Activated CD4-positive, alpha-beta T cell treated with anti-CD3 and anti-CD28 coated beads, Interleukin-2, amount 50 U/mL, for 24 hours (primary cell): ENCODE measurements at places on chromosomes 1 and 21.

DNA sequence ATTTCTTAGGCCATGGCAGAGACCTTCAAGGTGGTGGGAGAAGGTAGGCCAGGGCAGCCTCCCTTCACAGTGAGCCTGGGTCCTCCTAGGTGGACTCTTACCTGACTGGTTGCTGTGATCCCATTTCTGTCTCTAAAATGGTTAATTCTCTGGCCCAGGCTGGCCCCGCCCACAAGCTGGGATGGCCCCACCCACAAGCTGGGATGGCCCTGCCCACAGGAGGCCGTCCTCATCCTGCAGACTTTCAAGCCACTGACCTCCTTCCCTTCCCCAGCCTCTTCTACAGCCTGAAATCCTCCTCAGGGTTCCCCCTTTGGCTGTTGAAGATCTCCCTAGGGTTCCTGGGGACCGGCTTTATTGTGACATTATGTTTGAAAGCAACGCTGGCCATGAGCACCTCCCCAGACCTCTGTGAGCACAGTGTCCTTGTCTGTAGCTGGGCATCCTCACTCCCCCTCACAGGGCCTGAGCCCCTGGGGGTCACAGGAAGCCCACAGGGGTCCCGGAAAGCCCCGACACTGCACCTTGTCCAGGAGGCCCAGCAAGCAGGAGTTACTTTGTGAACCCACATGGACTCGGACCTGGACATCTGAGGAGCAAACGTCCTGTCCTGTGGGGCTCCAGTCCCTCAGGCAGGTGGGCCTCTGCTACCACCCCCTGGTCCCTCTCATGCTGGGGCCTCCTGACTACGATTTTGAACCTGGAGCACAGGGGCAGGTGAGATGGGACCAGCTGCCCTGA is 621.7 kb downstream of the MATN1 start:
- no peak for DNase-seq

DNA sequence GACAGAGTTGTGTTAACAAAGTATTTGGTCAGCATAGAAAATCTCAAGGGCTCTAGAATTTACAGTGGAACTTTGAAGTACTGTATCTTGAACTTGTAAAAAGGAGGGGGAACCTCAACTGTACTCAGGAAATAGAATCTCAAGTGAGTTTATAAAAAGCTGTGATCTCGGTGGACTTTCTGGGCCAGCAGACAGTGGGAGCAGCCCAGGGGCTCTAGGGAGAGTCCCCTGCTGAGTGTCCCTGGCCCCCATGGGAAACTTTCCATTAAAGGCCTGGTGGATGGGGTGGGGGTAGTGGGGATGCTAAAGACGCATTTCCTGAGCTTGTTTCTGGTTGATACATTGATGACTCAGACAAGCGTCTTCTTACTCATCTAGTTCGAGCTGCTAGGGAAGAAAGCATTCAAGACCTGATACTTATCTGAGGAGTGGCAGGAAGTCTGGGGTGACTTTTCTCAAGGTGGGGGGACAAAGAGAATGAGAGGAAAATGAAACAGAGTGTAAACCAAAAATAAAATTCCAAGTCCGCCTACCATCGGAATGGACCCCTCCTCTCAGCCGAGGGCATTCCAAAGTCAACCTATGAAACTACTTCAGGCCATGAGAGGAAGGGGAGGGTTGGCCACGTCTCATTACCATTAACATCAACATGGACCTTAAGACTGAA is 65.5 kb downstream of the NID1 start:
- peak; percentile 42 for DNase-seq

- DNase-seq, result no peak
Measured at GRCh38 chr1:42981871-42982270, 23.2 kb upstream of the SLC2A1 start.

DNA sequence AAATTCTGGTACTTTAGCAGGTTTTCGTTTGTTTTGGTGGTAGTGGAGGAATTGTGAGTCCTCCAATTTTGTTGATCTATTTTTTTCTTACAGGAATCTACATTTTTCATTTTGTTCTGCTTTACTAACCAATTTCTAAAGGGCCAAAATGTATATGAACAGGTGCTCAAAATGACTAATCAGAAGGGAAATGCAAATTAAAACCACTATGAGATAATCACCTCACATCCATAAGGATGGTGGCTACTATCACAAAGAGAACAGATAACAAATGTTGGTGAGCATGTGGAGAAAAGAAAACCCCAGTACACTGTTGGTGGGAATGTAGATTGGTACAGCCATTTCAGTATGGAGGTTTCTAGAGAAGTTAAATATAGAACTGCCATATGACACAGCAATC is 134.2 kb downstream of the LMO4 start:
- no peak for DNase-seq

GRCh38 chr1:75092141-75092540 is 42.0 kb upstream of the LHX8 start:
- no peak for DNase-seq
